ENCODE measurements at places on chromosomes 1 and 21. TPM values are rescaled to one million over a fixed set of nuclear protein-coding genes. Genes with fewer than 3 reads are reported as not detected.

CLDN17 gene
- not detected for total RNA-seq

LMX1A gene
- total RNA-seq = not detected

OR14I1 gene
- total RNA-seq = not detected

UBE2G2 gene
- 114 TPM for total RNA-seq

AQP10 gene
- total RNA-seq = not detected

AXDND1 gene
- 0.82 TPM for total RNA-seq

ENO1 gene
- 3,008 TPM for total RNA-seq
